ENCODE measurements at places on chromosomes 3 and 15.

- no peak for DNase-seq
Measured at GRCh38 chr3:15585111-15585845, 16.1 kb downstream of the HACL1 start.

DNA sequence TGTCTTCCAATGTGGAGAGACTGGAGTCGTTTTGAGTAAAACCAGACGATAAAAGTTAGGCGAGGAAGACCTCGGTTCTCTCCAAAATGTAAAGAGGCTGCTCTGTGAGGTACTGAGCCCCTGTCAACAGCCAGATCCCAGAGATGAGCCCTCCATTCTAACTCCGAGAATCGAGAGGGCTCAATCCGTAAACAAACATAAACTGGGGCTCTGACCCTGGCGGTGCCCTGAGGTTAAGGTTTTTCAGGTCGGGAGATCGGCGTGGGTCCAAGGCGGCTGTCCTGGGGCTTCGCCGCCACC lies 417 bp downstream of the TBCCD1 start:
- peak; percentile 30 for DNase-seq

- DNase-seq, result peak; percentile 74
Measured at GRCh38 chr3:183161552-183162336, 790 bp downstream of the LAMP3 start.

DNA sequence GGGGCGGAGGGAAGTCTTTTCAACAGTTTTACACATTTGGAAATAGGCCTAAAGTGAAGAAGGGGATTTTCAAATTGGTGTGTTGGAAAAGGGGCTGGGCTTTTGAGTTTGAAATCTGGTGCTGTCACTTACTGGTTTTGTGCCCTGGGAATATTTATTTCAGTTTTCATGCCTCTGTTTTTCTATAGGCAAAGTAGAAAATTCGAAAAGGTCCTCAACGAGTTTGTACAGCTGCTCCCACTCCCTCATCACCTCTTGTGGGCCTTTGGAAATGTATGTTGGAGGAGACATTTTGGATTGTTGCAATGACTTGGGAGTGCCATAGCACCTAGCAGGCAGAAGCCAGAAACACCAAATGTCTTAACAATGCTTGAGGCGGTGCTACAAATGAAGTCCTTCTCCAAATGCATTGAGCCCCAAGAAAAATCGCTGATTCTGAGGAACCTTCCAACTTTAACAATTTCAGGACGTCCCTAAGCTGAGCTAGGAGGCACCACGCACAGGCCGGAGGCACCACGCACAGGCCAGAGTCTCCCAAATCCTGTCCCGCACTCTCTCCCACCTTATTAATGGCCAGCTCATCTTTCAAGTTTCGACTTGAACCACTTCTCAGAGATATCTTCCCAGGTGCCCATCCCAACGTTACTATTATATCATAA lies 639 bp upstream of the POLR2M start:
- no peak for DNase-seq

DNA sequence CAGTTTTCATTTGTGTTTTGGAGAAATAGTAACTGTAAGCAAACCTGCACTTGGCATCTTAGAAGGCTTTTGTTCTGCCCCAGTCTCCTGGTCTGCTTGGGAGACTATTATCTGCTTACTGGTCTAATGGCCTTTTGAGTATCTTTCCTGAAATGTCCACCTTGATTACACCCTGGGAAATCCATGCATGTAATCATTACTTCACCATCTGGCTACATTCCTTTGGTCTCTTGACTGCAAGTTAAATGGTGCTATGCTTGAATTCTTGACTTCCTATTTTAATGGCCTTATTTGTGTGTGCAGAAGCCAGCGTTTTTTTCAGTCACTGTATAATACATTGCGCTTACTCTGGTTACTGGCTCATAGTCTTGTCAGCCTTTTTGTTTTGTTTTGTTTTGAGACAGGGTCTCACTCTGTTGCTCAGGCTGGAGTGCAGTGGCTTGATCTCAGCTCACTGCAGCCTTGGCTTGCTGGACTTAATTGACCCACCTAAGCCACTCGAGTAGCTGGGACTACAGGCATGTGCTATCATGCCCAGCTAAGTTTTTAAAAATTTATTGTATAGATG lies 30.0 kb downstream of the CHD2 start:
- no peak for DNase-seq

DNA sequence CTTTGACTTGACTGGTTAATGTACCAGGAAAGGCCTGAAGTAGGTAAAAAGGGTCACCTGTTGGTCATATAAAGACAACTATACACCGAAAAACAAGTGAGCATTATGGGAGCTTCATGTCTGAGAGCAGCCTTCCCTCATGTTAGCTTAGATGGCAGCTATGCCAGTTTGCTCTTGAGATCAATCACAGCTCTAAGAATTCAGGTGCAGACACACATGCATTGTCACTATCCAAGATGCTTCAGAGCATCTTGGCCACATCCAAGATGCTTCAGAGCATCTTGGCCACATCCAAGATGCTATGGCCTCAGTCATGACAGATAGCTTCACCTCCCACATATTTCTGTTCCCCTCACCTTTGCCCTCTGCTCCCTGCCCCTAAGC lies 15.5 kb downstream of the ZNF80 start:
- DNase-seq, result no peak

GRCh38 chr3:195107593-195107992 lies 163.4 kb downstream of the XXYLT1 start:
- DNase-seq, result no peak

GRCh38 chr3:191100516-191100915 lies 98.5 kb upstream of the OSTN start:
- no peak for DNase-seq

DNA sequence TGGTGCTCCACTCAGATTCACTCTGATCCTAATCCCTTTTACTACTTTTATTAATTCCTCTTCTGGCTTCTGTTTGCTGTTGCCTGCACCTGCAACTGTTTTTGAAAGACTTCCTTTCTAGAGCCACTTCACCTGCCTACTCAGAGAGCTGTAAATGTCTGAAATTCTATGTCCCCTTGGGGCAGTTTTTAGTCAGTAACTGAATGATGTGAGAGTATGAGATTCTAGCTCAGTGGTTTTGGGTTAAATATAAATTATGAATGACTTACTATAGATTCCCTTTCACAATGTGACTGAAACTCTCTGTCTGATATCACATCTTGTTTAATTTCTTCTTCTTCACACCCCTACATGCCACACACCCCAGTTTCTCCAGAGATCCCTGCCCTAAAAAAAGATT lies 47.8 kb upstream of the LRRC3B start:
- no peak for DNase-seq

- DNase-seq, result no peak
Measured at GRCh38 chr3:112482675-112483074, 16.6 kb downstream of the BTLA start.

DNA sequence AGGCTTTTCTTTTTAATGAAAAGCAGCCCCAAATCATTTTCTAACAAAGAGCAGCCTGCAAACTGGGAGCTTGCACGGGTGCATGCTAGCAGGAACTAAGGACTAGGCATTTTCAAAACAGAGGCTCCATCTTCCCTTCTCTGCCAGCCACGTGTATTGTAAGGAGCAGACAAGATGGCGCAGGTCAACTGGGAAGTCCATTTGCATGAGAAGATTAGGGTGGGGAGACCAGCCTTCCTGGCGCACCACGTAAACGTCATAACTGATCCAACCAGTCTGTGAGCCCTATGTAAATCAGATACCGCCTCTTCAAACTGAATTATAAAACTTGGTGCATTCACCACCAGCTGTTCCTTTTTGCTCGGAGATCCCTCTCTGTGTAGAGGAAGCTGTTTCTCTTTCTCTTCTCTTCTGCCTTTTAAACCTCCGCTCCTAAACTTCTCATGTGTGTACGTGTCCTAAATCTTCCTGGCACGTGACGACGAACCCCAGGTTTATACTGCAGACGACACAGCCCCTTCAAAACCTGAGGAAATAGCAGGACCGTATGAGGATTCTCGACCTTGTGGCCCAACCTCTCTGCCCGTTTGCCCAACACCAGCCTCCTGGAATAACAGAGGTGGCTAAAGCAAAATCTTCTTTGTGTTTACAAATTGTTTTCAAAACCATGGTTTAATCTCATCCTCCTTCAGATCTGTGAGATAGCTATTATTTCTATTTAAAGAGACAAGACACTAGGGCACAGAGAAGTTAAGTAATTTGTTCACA lies 26.4 kb upstream of the SLC30A4 start:
- DNase-seq, result peak; percentile 39

DNA sequence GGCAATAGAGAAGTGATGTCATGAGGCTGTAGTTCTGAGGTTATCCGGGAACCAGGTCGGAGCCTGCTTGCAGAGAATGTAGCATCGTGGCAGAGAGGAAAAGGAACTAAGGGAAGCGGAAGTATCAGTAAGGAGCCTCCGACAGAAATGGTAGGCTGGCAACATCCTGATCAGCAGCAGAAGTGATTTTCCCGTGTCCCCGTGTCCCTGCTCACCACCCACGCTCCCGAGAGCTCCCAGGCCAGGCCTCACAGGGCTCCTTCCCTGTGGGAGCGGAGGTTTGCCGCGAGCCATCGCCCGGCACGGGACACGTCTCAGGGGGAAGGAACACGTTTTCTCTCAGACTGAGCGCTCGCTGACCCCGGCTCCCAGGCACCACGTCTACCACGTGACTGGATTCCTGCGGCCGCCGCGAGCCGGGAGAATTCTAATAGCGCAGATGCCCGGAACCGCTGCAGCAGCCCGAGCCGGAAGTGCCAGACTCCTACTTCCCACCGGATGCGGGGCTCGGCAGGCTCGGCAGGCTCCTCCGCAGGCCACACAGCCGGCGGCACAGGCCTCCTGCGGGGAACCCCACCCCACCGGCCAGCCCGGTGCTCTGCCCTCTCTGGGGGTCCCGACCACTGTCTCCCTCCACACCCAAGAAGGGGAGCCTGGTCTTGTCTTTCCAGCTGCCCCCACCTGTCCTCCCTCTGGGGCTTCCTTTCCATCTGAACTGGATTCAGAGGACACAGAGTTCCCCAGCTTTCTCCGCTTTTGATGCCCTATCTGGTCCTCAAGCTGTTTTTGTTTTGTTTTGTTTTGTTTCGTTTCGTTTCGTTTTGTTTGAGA lies 99.3 kb downstream of the BDH1 start:
- peak; percentile 87 for DNase-seq

DNA sequence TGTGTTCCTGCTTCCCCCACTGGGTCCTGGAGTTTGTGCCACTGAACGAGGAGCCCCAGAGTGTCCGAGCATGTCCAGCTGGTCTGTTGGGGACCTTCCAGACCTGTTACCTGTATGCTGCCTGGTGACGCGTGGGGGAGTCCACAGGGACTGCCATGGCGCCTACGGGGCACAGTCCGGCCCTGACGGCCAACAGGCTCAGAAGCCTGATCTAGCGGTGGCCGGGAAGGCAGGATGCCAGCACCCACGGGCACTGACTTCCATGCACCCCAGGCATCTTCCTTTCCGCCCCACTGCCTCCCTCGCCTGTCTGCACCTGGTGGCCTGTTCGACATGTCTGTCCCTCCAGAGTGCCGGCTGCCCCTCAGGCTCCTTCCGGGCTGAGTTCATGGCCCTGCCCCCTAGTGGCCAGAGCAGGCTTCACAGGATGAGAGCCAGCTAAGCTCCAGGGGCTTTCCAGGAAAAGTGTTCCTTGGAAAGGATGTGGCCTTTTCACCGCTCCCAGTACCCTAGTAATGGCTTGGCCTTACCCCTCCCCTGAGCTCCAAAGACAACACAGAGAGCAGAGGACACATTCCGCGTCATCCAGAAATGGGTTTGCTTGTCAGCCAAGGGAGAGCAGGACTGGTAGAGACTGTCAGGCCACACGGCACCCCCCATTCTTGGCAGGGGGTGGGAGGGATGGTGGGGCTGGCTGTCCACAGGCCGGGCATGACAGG lies 35.7 kb downstream of the NGRN start:
- DNase-seq, result peak; percentile 94

DNA sequence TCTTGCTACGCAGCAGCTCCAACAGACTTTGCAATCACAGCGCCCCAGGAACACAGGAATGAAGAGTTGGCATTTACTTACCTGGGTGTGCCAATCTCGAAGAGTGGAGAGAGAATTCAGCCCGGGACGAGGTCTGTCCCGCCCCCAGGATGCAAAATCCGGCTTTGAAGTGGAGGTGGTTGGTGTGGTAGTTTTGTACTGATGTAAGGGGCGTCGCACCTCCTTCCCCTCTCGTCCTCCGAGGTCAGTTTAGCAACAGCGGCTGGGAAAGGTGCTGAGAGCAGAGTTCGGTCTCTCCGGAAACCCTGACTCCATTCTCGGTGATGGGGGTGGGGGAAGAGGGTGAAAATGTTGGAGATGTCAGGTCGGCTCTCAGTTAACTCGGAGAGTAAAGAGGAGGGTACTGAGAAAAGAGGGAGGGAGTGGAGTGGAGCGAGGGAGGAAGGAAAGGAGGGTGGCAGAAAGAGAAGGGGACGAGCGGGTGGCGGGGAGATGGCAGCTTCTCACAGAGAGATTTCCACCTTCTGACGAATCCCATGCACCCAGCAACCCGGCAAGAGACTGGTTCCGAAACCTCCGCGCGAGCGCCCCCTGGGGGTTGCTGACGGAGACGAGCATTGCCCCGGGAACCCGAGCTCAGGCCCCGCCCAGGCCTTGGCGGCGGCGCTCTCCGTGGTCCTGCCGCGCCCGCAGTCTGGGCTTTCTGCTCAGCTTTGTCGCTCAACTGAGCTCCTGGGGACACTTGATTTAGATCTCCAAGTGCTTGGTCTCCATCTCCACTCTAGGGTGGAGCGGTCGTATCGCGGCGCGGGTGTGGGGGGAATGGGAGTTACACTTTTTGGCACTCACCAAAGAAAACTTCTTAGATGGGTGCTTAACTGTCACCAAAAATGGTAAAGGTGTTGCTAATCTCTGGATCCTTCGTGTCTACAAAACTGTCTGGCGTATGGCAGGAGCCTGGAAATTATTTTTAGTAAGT lies at the start of gene CPNE4:
TSS of gene CPNE4 (minus strand) at position 529 of the 979 bp plus-strand sequence.
- DNase-seq, result peak; percentile 94

GRCh38 chr15:35986191-35986721 lies 440.3 kb upstream of the DPH6 start:
- DNase-seq, result no peak

DNA sequence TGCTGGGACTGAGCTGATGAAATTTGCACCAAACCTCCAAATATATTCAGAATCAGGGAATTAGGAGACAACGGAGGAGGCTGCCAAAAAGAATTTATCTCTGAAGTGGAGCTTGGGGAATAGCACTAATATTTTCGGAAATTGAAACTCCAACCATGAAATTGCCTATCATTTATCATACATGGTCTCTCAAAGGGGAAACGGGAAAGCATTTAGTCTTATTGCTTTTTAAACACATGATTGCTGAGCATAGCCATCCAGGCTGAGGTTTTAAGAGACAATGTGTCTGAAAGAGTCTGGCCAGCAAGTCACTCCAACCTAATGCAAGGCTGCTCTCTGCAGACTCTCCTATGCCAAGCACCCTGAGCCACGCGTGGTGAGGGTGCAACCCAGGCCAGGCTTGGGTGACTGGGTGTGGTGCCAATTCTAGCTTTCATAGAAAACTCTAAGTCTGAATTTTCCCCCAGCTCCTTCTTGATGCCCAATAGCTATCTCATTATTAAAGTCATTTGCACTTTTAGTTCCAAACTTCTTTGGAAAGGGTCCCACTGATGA lies 200.2 kb downstream of the RPLP1 start:
- peak; percentile 14 for DNase-seq

DNA sequence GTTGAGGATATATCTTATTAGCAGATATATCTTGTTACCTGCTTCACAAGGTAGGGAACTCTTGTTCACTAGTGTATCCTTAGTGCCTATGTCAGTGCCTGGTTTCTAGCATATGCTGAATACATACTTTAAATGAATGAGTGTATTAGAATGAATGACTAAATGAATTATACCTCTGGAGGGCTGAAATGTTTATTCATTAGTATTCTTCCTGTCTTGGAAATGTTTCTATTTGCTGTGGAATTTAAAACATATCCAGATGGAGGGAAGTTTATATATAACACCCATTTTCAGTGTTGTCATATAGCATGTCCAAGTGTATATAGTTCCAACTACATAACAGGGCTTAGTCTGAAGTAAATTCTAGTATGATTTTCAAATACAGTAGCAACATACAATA lies 581.5 kb downstream of the TBL1XR1 start:
- DNase-seq, result no peak
